ENCODE measurements at places on chromosomes 3 and 15.

- no peak for DNase-seq
These were observed 19.2 kb upstream of the TKT start for GRCh38 chr3:53274938-53275605.

GRCh38 chr3:86867982-86868381, 123.0 kb downstream of the VGLL3 start:
- no peak for DNase-seq

DNA sequence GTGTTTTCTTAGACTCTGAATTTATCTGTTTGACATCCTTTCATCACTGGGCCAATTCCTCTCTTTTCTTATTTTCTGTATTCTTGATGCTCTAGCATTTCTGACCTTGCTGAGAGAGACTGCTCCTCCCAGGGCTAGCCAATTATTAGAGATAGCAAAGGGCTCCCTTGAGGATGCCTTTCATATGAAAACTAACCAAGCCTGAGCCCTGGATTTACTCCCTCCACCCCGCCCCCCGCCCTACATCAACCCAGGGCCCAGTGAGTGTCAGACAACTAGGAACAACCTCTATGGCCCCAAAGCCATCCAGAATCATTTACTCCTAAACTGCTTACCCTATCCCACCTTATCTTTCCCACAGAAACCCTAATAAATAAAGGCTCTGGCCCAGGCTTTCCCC, 69.7 kb upstream of the LARS2 start:
- DNase-seq, result no peak

DNA sequence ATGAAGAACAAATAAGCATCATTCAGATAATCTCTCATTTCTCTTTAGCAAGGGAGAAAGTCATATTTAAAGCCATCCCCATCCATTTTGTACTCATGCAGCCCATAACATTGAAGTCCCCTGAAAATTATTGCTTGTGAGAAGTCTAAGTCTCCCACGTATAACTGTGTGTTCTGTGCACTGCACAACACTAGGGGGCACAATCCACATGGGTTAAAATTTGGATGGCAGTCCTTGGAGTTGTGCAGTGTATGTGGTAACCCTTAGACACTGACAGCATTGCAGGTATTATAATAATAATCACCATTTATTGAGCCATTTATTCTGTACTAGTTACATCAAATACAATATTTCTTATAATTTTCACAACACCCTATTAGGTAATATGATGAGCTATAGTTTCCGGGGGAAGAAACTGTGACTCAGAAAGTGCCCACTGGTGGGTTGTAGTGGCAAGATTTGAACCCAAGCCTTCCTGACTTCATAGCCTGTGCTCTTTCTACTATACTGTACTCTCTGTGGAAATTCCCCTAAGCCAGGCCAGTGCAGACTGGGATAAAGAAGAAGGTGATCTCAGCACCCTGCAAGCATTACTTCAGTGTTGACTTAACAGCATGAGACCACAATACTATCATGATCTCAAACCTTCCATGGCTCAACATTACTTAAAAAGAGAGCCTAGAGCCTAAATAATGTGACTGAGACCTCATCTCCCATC, 15.7 kb downstream of the KCNAB1 start:
- DNase-seq, result no peak

DNA sequence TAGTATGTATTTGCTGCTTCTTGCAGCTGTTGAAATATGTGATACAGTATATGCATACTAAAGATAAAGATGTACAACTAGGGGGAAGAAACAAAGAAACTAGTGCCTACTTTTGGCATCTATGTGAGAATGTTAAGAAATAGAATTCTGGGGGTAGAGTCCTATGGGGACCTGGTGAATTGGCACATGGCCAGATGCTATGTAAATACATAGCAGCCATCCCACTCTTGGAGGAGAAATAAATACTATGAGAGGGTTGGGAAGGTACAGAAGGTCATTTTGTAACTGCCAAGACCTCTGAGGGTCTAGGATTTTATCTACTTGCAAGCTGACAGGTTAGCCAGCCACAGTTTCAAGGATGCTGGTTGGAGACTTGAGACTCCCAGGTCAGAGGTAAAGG, 298.3 kb upstream of the TBL1XR1 start:
- no peak for DNase-seq

- DNase-seq, result peak; percentile 7
These were observed 30.2 kb downstream of the ITGA11 start for GRCh38 chr15:68401496-68402431.

DNA sequence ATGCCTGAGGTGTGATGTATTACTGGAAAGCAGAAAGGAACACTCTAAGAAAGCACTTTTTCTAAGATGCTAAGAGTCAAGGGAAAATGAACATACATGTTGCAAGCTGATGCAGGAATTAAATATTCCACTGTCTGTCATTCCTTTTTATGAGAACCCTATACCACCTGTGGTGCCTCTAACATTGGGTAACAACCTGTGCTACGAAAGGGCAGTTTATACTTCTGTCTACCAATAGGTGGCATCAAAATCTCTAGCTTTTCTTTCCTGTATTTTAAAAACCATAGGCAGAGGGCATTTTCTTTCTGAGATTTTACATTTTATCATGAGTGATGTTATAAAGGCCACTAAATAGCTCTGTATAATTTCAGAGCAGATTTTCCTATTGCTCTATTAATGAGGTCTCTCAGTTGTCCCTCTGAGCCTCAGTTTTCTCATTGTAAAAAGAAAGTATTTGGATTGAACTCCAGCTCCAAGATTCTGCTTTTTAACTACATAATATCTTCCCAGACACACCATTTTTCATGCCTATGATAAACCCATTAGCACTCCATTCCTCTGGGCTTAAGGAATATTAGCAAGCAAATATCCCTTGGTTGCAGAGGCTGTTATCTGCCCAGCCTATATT, 3.5 kb upstream of the CPNE4 start:
- DNase-seq, result no peak

- no peak for DNase-seq
These were observed 340.5 kb upstream of the SATB1 start for GRCh38 chr3:18765662-18766061.

- DNase-seq, result no peak
These were observed 34.8 kb downstream of the NMNAT3 start for GRCh38 chr3:139642996-139643395.

GRCh38 chr3:149266736-149267135, 45.1 kb upstream of the CP start:
- DNase-seq, result no peak

- DNase-seq, result no peak
These were observed 12.7 kb upstream of the MUC20 start for GRCh38 chr3:195708061-195708460.

- no peak for DNase-seq
These were observed 74.7 kb downstream of the RASA2 start for GRCh38 chr3:141561426-141562034.

GRCh38 chr3:114154321-114154821, 24.5 kb downstream of the DRD3 start:
- DNase-seq, result no peak

- no peak for DNase-seq
These were observed 24.5 kb upstream of the GMNC start for GRCh38 chr3:190886945-190887344.

- peak; percentile 70 for DNase-seq
These were observed 153.6 kb downstream of the TNIK start for GRCh38 chr3:171306631-171307030.

- no peak for DNase-seq
These were observed 2.2 kb downstream of the BTBD1 start for GRCh38 chr15:83064859-83065258.

DNA sequence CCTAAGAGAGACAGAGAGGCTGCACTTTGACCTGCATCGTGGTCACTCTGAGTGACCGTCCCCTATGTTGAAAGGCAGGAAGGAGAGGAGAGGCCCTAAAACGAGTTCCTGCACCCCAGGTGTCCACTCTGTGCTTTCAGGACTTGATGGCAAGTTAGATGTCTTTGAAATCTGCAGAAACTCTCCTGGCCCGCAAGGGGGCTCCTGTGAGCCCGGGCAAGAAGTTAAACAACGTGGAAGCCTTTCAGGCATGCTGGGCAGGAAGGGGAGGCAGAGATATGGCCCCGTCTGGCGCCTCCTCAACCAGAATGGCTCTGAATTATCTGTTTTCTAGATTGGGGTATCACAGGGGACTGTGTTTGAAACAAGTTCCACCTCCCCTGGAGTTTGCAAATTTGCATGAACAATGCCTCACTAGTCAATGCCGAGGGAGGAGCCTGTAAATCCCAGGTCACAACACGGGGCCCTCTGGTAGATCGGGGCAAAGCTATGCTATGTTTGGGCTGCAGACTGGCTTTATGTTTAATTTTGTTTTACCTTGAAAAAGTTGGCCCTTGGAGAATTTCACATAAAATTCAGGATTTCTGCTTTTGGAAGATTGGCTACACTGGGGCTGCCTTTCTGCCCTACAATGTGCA, 9.8 kb downstream of the CTXND1 start:
- no peak for DNase-seq

GRCh38 chr3:125624341-125624740, 29.0 kb upstream of the OSBPL11 start:
- no peak for DNase-seq

GRCh38 chr15:73838831-73839426, 34.4 kb upstream of the TBC1D21 start:
- DNase-seq, result peak; percentile 60

DNA sequence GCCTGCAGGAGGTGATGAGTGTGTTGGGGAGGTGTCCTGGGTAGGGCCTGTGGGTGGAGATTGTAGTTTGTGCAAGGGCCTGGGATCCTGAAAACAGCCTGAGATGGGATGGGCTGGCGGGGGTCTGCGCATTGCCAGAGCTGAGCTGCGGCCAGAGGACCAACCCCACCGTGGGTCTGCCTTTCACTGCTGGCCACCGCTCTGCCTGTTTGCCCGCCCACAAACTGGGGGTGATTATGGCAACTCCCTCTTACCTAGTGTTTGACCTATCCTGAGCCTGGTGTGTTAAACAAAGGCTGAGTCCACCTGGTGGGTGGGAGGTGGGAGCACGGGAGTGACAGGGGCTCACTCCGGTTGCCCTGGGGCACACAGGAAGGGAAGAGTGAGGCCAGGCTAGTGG, 9.8 kb downstream of the ABTB1 start:
- DNase-seq, result peak; percentile 38

DNA sequence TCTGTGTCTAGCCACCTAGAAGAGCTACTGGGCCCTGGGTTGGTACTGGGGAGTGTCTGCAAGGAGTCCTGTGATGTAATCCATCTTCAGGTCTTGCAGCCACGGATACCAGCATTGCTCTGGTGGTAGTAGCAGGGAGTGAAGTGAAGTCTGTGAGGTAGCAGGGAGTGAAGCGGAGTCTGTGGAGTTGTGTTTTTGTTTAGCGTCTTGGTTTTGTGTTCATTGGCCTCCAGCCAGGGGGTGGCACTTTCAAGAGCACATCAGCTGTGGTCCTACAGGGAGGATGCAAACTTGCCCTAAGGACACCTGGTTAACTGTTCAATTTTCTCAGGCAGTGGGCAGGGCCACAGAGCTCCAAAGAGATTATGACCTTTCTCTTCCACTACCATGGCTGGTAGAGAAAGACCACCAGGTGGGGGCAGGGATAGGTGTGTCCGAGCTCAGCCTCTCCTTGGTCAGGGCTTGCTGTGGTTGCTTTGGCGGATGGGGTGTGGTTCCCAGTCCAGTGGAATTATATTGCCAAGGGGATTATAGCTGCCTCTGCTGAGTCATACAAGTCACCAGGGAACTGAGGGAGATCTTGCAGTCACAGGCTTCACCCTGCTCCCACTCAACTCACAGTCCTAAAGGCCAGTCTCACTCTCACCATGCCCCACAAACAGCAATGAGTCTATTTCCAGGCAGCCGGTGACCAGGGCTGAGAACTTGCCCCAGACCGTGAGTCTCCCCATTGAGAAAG, 424.7 kb downstream of the ZBBX start:
- no peak for DNase-seq

GRCh38 chr3:126568776-126569342, 10.1 kb upstream of the C3orf22 start:
- no peak for DNase-seq

GRCh38 chr3:72080095-72080494, 295.1 kb upstream of the PROK2 start:
- DNase-seq, result no peak

- DNase-seq, result no peak
These were observed 165.1 kb downstream of the PPM1L start for GRCh38 chr3:160921020-160921635.

DNA sequence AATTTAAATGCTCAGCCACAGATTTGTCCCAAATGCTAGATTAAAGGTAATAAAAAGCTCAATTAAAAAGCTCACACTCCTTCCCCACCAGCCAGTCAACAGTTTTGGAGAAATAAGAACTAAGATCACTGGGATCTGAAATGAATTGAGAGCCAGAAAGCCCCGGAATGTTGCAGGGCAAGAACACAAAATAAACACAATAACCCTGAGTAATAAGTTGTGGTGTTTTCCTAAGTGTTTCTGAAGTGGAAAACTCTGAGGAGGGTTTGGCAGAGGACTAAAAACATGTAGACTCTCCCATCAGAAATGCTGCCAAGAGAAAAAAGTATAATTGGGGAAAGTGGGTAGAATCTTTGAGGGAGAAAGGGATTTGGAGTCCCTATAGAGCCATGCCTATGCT, 127.8 kb downstream of the ABI3BP start:
- DNase-seq, result no peak

- DNase-seq, result no peak
These were observed 737 bp downstream of the DNAJA4 start for GRCh38 chr15:78265137-78265460.

- no peak for DNase-seq
These were observed 15.6 kb upstream of the C15orf39 start for GRCh38 chr15:75186044-75186443.

GRCh38 chr15:23565395-23566070, at the start of gene MKRN3:
MKRN3 (plus strand) TSS chr15:23565674; CDS start chr15:23565783, 109 bp downstream.
- DNase-seq, result no peak
